Mesothelial cell of epicardium (in vitro differentiated cells): ENCODE measurements at places on chromosomes 5 and 9.

DNA sequence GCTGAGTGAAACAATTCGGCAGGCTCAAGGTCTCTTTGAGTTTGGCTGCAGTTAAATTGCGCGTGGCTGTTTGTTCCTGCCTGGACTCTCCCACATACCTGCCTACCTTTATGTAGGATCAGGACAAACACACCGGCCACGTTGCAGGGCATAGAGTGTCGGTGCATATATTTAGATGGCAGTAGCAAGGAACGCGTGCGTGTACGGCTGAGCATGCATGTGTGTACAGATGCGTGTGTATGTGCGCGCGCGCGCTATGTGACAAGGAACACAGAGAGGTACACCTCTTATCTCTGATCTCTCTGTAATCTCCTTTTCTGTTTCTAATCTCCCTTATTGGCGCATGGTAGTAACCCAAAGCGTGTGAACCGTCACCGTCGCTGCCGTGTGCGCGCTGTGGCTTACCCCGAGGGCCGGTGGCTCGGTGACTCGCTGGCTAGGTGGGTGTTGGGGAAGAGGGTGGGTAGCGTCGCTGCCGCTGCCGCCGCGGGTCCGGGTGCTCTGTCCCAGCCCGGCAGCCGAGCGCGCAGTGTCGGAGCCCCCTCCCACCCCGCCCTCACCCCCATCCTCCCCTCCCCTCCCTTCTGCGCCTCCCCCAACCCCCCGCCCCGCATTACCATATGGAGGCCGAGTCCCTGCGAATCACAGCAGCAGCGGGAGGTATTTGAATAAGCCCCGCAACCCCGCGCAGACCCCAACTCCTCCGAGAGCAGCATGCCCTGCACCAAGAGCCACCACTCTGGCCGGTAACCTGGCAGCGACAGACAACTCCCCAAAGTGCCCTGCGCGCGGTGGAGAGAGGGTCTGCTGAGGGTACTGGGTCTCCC lies 204.8 kb downstream of the MEF2C start:
- no peak for DNase-seq

GRCh38 chr9:121478816-121479676 lies 20.6 kb downstream of the GGTA1 start:
- DNase-seq, result no peak

- DNase-seq, result no peak
Observed at GRCh38 chr5:83377131-83377865, 94.2 kb upstream of the VCAN start.

DNA sequence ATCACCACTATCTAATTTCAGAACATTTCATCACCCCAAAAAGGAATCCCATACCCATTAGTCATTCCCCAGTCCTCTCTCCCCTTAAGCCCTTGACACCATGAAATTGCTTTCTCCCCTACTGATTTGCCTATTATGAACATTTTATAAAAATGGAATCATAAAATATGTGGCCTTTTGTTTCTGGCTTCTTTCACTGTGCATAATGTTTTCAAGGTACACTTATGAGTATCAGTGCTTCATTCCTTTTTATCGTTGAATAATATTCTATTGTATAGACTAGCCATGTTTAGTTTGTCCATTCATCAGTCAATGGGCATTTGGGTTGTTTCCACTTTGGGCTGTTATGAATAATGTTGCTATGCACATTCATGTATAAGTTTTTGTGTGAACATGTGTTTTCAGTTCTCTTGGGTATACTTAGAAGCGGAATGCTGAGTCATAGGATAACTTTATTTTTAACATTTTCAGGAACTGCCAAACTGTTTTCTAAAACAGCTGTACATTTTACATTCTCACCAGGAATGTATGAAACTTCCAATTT lies 40.4 kb upstream of the FGF1 start:
- DNase-seq, result no peak
